Stimulated activated CD8-positive, alpha-beta memory T cell treated with anti-CD3 and anti-CD28 coated beads, Interleukin-7, amount 100 ng/mL, for 48 hours (primary cell): ENCODE measurements at places on chromosomes 12 and 14.

DNA sequence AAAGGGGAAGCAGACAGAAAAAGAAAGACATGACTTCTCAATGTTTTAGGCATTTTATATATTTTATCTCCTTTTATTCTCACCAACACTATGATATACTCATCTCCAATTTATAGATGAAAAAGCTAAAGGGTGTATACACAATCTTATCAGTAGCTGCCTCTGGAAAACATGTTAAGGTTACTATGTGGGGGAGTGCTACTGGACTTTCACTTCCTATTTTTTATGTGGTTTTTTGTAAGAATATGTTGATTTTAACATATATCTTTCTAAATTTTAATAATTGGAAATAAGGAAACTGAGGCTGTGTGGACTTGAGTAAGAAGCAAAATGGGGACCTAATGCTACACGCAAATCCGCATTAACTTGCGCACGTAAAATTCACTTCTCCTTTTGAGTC is 99.6 kb upstream of the PDE3A start:
- no peak for DNase-seq

GRCh38 chr14:24136684-24137528 is 912 bp downstream of the PSME1 start:
- DNase-seq: no peak

GRCh38 chr14:100409003-100409360 is 85.8 kb downstream of the SLC25A47 start:
- DNase-seq: no peak

DNA sequence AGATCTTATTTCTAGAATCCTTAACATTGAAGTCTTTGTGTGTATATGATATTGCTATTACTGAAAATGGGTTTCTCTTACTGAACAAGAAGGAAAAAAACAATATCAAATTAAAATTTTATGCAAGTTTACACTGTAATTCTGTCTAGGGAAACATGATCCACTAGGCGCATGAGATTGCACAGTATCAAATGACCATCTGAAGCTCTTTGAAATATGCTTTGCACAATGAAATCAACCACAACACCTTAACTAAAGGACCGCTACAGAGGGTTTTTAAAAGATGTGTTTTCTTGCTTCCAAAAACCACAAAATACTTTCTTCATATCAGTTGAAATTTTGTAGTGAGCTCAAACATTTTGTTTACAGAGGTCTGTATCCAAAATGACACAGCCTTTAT is 15.1 kb upstream of the KERA start:
- DNase-seq: no peak

- no peak for DNase-seq
These were observed 33.8 kb downstream of the KCNK10 start for GRCh38 chr14:88289234-88289633.
